ENCODE measurements at places on chromosomes 4 and X.

GRCh38 chr4:37157476-37158167, 86.9 kb upstream of the NWD2 start:
- no peak for DNase-seq

- DNase-seq: no peak
Observed at GRCh38 chr4:177052211-177052934, 257.3 kb upstream of the NEIL3 start.

DNA sequence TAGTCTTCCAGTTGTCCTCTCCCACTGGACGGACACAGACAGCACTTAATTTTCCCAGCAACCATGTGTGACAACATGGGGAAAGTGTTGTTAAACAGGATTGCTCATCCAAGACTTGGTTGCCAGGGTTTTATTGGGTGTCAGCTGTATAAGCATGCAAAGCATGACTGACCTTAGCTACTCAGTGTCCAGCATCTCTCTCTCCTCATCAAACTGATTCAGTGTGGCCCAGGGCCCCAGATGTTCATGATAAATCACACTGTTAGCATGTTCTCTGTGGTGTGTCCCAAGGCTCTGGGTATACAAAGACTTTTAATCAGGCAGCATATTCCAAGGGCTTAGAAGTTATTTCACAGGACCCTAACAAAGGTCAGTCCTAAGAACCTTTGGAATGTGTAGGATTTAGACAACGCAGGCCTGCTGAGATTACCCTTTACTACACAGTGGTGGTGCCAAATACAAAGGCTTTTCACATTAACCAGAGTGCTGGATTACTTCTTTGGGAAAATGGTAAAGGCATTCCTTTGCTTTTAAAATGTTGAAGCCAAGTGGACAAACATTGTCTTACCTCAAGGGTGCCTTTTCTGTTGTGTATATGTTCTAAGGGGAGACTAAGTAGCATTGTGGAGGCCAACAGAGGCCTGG, 213.3 kb downstream of the GLUD2 start:
- no peak for DNase-seq

DNA sequence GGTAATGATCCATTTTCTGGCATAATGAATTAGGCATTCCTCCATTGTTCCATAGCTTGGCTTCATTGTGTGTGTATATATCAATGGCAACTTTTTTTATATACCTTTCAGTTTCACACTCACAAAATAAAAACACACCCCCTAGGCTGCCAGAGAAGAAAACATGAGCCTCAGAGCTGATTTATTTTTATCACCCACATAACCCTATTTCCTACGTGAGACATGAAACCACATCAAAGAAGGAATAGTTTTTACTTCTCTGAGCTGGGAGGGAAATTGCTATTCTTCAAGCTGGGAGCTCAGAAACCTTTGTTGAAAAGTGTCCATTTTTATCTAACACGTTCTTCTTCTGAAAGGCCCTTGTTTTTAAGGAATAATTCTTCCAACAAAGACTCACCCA, 126.7 kb upstream of the RAI2 start:
- DNase-seq: no peak
